Stimulated activated CD8-positive, alpha-beta memory T cell treated with anti-CD3 and anti-CD28 coated beads, Interleukin-4, amount 100 ng/mL, for 48 hours (primary cell): ENCODE measurements at places on chromosomes 3 and 15.

DNA sequence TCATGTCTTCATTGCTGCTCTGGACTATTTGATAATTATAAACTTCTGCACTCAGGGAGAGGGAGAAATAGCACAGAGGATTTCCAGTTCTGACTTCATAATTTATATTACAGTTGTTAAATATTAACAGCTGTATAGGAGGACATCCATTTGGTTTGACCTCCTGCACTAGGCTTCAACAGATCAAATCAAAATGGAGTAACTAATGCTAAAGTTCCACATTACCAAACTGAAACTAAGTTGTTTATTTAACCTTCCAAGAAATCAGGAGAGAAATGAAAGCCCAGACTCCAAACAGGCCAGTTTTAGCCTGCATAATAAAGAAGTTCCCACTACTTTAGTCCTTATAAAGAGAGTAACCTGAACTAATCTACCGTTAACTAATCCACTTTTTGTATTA, 4.6 kb downstream of the PLSCR2 start:
- no peak for DNase-seq

- no peak for DNase-seq
Measured at GRCh38 chr3:177251755-177252154, 54.5 kb upstream of the TBL1XR1 start.

DNA sequence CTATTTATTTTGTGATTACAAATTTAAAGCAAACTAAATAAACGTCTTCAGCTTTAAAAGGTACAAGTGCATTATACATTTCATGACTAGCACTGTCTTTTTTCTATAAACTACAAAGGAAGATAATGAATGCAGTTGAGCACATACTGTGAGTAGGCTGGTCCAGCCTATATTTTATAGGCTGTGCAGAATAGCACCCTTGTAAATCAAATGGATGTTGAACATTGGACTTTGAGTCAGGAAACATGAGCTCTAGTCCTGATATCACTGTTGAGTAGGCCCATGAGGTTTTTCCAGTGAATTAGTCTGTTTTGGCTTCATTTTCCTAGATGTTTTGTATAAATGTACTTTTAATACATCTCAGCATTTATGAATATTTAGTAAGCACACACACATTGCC, 447.3 kb upstream of the KCNMB2 start:
- DNase-seq = no peak

DNA sequence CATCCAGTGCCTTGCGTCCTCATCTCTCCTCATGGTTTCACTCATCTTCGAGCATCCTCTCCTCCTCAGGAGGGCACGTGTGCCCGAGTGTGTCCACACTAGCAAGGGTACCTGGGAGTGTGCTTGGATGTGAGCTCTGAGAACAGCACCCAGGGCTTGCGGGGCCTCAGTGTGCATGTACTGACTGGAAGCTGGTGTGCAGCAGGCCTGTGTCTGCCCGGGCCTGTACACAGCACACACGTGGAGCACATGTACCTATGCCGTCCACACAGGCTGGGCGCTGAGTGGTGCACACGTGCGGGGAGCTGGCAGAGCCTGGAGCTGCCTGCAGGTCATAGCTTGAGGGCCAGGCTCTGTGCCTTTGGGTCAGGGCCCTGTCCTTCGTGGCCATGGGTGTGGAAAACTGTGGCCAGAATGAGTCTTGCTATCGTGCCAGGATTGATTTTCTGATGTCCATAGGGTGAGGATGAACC, 34.9 kb downstream of the TSPAN3 start:
- DNase-seq = no peak

- peak; percentile 87 for DNase-seq
Measured at GRCh38 chr15:31365655-31366127, 39.1 kb downstream of the KLF13 start.

- no peak for DNase-seq
Measured at GRCh38 chr3:183854318-183855035, 29.1 kb upstream of the MAP6D1 start.

GRCh38 chr3:17489139-17489538, 253.3 kb downstream of the TBC1D5 start:
- DNase-seq = no peak

- DNase-seq = no peak
Measured at GRCh38 chr3:177194299-177194698, 3.0 kb downstream of the TBL1XR1 start.

DNA sequence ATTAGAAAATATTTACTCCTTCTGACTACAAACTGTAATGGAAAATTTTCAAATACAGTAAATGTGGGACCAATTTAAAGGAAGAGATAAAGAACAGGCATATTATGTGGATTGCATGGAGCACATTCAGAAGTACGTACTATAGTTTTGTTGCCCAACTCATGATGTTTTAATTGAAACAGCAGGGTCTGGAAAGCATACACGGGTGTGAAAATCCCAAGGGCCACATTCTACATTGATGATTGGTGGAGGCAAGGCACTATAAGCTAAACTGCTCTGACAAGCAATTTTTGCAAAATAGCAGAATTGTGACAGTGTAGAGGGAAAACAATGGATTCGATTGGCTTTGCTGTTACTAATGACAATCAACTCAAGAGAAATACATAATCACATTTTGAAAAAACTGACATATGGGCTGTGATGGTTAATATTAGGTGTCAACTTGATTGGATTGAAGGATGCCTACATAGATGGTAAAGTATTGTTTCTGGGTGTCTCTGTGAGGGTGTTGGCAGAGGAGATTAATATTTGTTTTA, 458.6 kb downstream of the PYDC2 start:
- no peak for DNase-seq

DNA sequence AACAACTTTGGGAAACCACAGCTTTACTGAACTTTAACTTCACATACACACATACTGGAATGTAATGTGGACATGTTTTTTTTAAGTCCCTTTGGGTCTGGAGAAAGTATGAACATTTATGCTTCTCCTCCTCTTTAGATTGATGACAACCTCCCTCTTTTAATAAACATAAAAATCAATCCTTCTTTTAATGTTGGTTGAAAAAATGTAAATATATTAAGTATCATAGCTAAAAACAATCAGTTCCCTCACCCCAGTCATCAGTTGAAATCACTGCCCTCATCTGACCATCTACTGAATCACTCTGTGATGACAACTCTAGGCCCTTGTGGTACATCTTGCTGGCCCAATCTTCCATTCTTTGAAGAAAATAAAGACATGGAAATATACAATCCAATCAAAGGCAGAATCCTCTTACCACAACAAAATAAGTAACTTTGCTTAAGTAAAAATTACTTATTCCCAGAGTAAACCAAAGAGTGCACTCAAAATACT, 6.4 kb downstream of the AAGAB start:
- no peak for DNase-seq

DNA sequence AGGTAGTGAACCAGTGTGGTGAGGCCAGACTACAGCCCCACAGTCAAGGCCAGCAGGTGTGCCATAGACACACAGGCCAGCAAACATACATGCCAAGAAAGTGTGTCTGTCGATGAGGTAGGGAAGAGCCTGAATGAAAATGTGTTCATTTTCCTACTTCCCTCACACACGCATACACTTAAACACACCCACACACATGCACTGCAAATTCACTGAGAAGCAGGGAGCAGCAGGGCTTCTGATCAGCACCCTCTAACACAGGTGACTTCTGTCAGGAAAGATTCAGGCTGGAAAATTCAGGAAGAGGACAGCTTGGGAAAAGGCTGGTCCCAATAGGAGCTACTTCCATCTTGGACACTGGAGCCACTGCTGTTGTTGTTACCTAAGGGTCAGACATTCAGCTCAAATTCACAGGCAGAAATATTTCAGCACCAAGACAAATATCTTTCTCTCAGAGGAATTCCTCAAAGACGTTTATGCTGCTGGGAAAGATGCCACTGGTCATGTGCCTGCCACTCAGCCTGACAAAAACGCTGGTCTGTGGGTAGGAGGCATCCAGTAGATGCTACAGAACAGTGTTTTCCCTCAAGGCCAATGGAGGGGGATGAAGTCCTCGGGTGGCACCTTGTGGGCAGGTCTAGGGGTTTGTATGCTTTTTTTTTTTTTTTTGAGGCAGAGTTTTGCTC, 40.9 kb upstream of the LARS2 start:
- DNase-seq = no peak

- no peak for DNase-seq
Measured at GRCh38 chr3:103953796-103954195, 1412.9 kb upstream of the ALCAM start.

DNA sequence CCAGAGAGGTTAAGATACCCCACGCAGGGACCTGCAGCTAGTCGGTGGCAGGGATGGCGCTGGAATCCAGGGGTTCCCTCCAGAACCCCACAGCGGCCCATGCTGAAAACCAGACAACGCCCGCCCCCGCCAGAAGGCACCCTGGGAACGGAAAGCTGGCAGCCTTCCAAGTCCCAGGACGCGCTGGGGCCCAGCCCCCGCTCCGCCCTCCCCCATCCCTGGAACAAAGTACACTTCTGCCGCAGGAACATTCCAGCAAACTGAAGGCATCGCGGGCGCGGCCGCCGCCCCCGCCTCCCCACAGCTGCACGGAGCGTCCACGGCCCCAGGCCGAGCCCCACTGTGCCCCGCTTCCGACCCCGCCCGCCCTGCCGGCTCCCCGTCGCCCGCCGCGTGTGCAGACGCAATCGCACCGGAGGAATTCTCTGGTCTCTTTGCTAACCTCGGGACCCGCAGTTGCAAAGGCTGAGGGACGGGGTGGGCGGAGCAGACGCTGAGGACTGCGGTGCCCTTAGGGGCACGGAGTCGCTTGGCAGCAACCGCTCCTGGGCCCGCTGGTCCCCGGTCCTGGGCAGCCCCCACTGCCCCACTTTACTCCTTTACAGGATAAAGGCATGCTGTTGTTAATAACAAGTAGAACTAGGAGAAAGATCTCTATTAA, 44.8 kb upstream of the RNU6-1 start:
- DNase-seq = peak; percentile 67
